Posterior vena cava (tissue), 2 donors: ENCODE measurements at places on chromosomes 7 and 10. TPM values are rescaled to one million over a fixed set of nuclear protein-coding genes. Genes with fewer than 3 reads are reported as not detected.
A peak's percentile ranks its signal among the peaks of the same experiment; 100 is the strongest.

DNA sequence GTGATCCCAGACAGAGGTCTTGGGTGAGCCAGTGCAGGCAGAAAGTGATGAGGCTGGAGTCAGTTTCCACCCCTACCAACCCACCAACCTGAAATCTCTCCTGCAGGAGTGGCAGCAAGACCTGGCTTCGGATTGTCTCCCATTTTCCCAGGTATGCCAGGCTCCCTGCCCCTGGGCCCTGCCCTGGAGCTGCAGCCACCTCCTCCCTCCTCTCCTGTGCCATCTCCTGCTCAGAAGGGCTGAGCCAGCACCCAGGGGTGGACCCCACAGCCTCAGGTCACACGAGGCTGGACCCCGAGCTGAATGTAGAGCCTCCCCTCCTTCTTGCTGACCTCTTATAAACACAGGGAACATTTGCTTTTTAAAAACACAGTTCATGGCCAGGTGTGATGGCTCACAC, 17.0 kb upstream of the LIMK1 start:
- DNase-seq, result peak; percentile 70

DNA sequence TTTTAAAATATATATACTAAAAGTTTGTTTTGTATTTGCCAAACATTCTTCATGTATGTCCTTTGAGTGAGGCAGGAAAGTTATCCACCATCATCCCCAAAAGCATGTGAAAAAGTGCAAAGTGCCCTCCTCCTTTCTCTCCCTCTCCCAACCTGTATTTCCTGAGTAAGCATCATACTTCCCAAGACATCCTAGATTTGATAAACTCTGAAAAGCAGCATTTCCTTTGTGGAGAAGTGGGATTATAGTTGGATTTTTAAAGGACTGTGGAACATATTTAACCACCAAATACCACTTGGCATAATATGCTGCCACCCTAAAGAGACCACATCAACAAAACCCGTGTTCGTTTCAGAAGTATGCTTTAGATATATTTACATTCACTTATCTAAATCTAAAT, 36.9 kb downstream of the NET1 start:
- no peak for DNase-seq

TFR2 gene
- total RNA-seq, result 0.83 TPM

GRCh38 chr10:93437086-93437945, 44.8 kb downstream of the MYOF start:
- DNase-seq, result peak; percentile 94

DNA sequence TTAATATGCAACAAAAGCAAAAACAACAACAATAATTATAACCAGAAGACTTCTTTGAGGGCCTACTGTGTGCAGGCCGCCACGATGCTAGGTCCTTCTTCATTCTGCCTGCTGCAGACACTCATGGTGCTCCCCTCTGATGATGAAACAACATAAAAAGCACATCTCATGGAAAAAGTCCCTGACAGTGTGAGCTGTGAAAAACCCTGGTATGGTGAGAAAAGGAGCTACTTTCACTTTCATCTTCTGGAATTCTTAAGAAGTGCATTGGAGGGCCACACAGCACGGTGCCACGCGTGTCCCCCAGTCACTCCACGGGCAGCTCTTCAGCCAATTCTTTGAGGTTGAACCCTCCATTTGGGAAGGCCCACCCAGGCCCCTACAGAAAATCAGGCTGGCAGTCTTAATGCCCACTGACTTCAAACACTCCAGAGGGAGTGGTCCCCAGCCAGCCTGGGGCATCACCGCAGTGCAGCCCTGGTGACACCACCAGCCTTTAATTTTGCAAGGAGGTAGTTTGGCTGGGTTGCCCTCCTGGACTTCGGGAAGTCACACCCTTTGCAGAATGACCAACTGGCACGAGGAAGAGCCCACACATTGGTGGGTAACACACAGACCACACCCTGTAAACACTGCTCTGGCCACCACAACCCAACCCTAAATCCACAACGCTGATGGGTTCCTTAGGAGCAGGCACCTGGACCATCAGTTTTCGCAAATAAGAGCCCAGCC, 7.7 kb downstream of the KCNMA1 start:
- no peak for DNase-seq
